ENCODE measurements at places on chromosomes 3 and 15.

GRCh38 chr15:88613074-88613944 is 7.8 kb upstream of the AEN start:
- DNase-seq, result no peak

GRCh38 chr15:48149858-48150257 is 28.2 kb downstream of the MYEF2 start:
- no peak for DNase-seq

DNA sequence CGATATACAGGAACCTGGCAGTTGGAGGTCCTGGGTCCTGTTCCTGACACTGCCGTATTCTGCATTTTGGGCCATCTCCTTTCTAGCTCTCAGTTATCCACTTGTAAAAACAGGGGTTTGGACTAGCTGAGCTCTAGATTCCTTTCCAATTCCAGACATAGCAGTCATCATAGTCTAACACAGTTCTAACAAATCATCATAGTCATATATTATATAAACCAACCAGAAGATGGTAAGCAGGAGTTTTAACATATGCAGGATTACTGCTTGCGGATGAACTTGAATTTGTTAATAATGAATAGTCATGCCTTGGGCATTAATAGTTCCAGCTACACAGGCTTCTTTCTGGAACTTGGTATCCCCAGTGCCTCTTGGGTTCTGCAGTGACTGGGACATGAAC is 26.6 kb downstream of the MASP1 start:
- DNase-seq, result no peak

GRCh38 chr15:65377976-65378366 is at the start of gene IGDCC3:
IGDCC3 (minus strand) TSS chr15:65378002; CDS start chr15:65377788, 214 bp downstream.
- no peak for DNase-seq

DNA sequence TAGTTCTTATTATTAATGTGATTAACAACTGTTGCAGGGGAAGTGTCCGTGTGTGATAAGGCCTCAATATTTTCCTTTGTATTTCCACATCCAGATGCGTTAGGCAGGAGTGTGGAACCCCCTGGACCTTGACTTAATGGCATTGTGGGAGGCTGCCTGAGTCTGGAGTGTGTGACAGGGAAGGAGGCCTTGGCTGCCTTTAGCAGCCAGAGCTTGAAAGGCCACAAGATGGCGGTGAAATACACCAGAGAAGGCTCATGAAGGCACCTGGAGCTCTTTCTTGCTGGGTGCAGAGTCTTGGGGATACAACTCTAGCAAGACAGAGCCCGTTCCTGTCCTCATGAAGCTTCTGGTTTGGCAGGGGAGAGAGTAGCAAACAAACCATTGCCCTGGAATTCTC is 36.9 kb downstream of the POLR2M start:
- no peak for DNase-seq

DNA sequence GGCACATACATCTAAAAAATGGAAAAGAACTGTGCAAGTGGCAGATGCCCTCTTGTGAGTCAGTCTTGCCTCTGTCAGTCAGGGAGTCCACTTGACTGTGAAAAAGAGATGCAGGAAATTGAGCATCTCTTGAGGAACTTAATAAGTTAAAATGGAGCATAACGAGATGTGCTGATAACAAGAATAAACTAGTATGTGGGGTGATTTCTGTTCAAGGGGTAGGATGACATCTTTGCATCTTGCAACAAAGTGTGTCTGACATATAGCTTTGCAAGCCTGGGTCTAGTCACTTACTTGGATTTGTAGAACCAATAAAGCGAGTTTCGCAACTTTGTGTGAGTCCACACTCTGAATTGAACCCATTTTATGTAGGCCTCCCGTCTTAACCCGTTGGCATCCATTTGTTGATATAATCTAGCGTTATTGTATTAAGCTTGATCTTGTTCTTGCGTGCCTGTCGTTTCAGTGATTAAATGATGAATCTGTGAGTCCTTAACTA is 2.2 kb downstream of the USP3 start:
- DNase-seq, result no peak
